Astrocyte of the spinal cord (primary cell): ENCODE measurements at places on chromosomes 3 and 15.

DNA sequence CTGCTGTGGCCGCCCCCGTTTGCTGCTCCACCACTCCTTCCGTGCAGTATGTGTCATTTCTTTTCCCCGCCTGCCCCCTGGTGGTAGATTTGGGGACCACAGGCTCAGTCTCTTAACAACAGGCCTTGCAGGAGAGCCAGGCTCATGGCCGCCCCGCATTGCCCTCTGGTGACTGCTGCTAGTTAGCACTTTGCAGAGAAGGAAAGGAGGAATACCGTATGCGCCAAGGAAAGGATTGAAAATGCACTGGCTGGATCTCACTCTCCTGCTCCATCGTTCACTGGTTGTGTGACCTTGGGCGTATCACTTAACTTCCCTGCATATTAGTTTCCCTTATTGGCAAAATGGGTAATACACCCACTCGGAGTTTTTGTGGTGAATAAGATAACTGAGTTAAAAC is 39.3 kb upstream of the PXYLP1 start:
- DNase-seq: peak; percentile 93

- DNase-seq: no peak
Measured at GRCh38 chr15:50884540-50884939, 23.9 kb upstream of the AP4E1 start.

GRCh38 chr3:112327371-112327951 is 5.5 kb upstream of the CD200 start:
- peak; percentile 63 for DNase-seq

- no peak for DNase-seq
Measured at GRCh38 chr15:20356444-20356910, 185.1 kb downstream of the GOLGA6L6 start.

GRCh38 chr3:182843478-182843877 is 50.2 kb downstream of the ATP11B start:
- DNase-seq: peak; percentile 6

DNA sequence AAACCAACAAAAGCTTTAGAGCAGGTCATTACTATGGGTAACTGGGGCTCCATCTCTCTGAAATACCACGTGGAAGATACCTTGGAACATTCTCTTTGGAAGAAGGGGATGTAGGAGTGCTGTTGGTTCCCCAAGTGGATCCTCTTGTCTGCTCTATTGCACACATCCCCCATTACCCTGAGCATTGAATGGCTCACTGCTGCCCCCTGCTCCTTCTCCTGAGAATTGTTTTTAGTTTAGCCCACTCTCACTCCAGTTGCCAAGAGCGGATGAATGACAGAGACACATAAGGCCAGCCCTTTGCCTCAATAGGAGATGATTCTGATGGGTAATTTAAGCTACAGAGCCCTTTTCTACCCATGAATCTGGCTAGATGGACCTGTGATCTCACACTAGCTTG is 135.6 kb upstream of the SUCLG2 start:
- peak; percentile 52 for DNase-seq

- DNase-seq: no peak
Measured at GRCh38 chr3:195263193-195263924, 7.6 kb downstream of the XXYLT1 start.

GRCh38 chr3:28891485-28891884 is 389.4 kb upstream of the RBMS3 start:
- DNase-seq: no peak

DNA sequence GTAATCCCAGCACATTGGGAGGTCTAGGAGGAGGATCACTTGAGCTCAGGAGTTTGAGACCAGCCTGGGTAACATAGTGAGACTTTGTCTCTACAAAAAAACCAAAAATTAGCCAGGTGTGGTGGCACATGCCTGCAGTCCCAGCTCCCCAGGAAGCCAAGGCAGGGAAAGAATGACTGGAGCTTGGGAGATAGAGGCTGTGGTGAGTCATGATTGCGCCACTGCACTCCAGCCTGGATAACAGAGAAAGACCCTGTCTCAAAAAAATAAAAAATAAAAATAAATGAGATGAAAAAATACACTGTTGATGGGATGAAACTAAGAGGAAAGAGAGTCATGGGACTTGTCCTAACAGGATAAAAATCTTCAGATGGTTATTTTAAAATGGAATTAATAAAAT is 137.6 kb downstream of the IMPG2 start:
- no peak for DNase-seq

DNA sequence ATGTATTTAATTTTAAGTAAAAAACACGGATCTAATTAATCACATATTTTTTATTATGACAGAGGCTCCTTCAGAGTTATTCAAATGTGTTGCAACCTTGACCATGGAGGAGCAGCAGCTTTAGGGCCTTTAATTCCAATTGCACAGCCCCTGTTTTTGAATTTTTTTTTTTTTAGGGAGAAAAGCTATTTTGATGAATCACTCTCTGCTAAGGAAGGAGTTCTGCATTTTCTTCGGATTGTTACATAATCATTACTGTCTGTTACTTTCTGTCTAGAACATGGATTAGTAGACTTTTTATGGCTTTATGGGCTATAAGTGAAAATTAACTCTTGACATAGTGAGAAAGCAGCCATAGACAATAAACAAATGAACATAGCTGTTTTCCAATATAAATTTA is 90.8 kb downstream of the MCTP2 start:
- DNase-seq: no peak

DNA sequence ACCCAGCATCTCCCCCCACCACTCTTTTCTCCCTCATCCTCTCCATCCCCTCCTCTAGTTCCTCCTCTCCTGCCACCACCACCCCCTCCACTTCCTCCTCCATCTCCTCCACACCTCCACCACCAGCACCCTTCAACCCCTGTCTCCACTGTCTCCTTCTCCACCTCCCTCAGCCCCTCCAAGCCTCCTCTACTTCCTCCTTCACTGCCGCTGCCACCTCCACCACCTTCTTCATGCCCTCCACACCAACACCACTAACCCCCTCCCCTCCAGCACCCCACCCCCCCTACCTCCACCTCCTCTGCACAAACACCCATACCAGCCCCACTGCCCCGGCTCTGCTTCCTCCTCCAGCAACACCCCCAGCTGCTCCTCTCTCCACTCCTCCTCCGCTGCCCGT is 88.0 kb downstream of the HES1 start:
- no peak for DNase-seq

DNA sequence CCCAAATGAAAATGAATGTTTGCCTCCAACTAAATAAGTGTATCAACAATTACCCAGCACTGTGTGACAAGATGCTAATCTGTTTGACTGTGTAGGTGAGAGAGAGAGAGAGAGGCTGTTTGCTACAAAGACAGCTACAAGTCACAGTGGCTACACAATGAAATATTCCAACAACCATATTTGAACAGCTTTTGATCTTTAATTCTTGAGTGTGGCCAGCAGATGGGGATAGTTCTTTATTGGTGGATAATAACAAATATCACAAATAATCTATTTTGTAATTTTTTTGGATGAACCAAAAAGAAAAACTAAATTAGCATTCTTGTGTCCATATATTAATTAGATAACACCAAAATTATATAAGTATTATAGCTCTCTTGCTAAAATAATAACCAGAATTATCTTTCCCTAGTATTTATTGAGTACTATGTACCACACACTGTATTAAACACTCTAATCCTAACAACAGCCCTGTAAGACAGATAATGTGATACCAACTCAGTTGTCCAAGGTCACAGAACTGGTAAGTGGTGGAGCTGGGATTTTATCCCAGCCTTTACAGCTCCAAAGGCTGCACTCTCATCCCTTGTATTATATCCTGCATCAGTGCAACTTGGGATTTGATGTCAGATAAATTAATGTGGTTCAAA is 61.9 kb upstream of the C3orf80 start:
- peak; percentile 55 for DNase-seq

DNA sequence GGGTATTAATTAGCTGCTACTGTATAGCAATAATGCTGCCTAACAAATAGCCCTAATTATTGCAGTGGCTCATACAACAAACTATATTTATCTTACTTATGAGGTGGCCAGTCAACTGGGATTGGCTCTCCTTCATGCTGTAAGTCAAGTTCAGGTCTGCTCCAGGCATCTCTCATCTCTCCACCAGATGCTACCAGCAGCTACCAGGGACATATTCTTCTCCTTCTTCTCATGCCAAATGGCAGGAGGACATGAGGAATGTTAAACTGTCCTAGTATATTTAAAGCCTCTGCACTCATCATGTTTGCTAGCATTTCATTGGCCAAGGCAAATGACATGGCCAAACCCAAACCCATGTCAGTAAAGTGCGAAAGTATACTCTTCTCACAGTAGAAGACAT is 17.3 kb downstream of the SV2B start:
- DNase-seq: no peak

DNA sequence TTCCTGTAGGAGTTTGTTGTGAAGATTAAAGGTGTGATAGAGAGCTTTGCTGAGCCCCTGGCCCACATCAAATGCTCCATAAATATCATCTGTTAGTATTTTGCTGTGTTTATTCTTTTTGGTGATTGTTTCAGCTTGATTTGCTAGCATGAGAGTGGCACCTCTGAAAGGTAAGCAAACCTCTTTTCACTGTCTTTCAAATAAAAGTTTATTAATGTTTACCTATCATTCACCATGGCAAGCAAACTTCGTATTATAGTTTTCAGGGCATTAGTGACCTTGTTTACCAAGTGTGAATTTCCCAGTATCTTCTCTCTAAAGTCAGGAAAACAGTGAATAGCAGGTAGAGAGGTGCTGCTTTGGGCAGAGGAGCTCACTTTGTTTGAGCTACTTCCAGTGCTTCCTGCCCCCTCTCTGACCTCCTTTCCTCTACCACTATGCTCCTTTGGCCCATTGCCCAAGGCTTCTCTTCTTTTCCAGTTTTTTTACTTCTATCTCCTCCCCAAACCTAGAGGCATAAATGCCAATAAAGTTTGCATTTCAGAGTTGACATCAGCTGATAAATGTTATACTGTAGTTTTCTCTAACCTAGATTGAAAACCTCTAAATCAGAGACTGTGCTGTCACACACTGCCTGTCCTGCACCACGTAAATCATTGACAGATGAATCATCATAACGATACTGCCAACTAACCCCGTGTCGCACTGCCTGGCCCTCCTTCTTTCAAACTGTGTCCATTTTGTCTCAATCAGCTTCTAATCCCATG is 569.0 kb downstream of the TUSC7 start:
- no peak for DNase-seq

GRCh38 chr15:88617790-88618189 is 3.4 kb upstream of the AEN start:
- DNase-seq: no peak

- DNase-seq: no peak
Measured at GRCh38 chr15:35496585-35496984, 49.4 kb downstream of the DPH6 start.

DNA sequence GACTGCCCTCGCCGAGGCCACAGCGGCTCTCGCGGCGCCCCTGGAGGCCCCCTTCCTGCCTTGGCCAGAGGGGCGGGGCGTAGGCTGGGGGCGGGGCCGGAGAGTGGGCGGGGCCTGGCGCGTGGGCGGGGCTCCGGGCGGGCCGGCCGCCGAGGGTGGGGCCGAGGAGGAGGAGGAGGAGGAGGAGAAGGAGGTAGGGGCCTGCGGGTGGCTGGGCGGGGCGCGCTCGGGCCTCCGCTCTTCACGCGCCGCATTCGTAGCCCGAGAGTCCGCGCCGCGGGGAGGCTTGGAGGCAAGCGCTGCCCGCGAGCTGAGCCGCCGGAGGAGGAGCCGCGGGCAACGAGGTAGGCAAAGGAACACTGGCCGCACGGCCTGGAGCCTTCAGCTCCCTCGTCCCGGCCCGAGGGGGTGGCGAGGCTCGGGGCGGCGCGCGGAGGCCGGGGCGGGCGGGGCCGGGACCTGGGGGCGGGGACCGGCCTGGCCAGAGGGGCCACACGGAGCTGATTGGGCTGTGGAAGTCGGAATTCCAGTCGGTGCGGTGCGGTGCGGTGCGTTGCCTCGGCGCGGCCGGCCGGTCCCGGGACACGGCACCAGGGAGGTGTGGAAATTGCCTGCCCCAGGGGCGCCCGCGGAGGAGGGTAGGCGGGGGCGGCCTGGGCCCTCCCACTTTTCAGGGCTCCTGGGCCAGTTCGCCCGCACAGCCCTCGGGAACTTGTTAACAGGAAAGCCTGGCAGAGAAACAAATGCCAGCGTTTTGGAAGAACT is at the start of gene PPP2R3A:
Gene PPP2R3A, plus strand, starts transcription at position 223 of the 765 bp plus-strand sequence. CDS start 35,771 bp downstream, outside the sequence.
- peak; percentile 91 for DNase-seq

DNA sequence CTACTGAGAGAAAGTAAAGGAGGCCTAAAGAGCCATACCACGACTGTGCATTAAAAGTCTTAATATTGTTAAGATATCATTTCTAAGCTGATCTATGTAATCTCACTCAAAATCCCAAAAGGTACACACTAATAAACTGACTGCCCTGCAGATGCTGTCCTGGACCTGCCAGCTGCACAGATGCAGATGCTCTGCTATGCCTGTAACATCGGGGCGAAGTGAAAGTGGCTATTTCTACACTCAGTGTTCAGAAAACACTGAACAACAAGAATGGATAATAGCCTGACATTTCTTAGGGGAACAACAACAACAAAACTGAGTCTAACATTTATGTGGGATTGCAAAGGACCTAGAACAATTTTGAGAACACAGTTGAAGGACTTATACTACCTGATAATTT is 31.9 kb downstream of the RAD18 start:
- no peak for DNase-seq

GRCh38 chr3:196159952-196160804 is 51.0 kb downstream of the ZDHHC19 start:
- peak; percentile 71 for DNase-seq

- DNase-seq: no peak
Measured at GRCh38 chr15:100925480-100925879, 6.3 kb downstream of the LRRK1 start.

DNA sequence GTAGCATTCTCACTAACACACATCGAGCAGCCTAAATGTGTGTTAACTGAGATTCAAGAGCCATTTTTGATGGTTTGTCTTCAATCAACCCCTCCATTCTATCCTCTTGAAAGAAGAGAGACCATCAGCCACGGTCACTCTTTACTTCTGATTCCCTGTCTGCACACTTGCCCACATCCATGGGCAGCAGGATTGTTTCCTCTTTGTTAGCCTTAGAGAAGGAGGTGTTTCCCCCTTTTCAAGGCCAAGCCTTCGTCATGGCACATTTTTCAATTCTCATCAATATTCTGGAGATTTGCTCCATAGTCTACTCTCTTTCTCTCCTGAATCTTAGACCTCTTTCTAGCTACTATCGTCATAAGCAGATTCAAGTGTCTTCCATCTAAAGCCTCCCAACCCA is 522.4 kb upstream of the NAALADL2 start:
- no peak for DNase-seq

- no peak for DNase-seq
Measured at GRCh38 chr3:40068636-40069035, 240.9 kb upstream of the EIF1B start.

- DNase-seq: no peak
Measured at GRCh38 chr3:15305359-15305844, 27.0 kb downstream of the SH3BP5 start.
